Mammary epithelial cell (primary cell): ENCODE measurements at places on chromosomes 6 and 20. TPM values are rescaled to one million over a fixed set of nuclear protein-coding genes. Genes with fewer than 3 reads are reported as not detected.

GRCh38 chr6:113632220-113632864 is 224.8 kb upstream of the MARCKS start:
- peak; percentile 99 for DNase-seq

DNA sequence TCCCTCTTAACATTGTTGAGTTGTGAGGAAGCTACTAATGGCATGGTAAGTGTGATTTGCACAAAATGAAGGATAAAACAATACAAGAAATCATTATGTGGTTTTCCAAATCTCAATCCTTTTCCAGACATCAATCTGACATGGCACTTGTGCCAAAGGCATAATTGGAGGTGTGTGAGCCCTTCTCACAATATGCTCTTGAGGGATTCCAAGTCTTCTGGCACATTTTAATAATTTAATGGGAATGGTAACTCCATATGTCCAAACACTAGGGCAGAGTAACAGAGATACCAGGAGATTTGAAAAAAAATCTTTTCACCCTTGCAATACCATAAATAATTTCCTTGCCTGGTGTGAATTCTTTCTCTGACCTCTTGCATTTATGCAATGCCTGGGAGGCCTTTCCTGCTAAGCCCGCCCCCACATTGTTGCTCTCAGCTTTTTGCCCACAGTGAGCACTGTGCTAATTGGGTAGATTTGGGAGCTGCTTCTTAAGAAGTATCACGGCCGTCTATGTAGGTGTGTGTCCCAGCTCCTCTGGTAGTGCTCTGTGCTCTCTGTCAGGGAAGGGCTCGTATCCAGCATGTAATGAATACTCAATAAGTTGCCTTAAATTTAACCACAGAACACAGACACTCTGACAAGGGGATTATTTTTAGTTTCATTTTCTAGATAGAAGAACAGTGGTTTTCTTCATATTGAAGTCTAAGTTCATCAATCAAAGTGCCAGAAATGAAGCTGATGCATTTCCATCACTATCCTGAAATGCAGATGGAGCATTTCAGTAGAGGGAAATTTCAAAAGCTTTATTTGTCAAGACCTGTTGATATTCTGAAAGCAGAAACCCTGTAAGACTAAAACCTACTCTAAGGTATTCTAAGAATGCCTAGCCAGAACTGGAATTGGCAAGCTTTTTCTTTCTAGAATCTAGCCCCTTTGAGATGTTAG is 54.4 kb upstream of the CEP85L start:
- DNase-seq = peak; percentile 59

GRCh38 chr20:16612706-16613105 is 39.5 kb upstream of the KIF16B start:
- no peak for DNase-seq

SIRPD gene
- not detected for polyA plus RNA-seq

SDHAF4 gene
- 1.9 TPM for polyA plus RNA-seq

DNA sequence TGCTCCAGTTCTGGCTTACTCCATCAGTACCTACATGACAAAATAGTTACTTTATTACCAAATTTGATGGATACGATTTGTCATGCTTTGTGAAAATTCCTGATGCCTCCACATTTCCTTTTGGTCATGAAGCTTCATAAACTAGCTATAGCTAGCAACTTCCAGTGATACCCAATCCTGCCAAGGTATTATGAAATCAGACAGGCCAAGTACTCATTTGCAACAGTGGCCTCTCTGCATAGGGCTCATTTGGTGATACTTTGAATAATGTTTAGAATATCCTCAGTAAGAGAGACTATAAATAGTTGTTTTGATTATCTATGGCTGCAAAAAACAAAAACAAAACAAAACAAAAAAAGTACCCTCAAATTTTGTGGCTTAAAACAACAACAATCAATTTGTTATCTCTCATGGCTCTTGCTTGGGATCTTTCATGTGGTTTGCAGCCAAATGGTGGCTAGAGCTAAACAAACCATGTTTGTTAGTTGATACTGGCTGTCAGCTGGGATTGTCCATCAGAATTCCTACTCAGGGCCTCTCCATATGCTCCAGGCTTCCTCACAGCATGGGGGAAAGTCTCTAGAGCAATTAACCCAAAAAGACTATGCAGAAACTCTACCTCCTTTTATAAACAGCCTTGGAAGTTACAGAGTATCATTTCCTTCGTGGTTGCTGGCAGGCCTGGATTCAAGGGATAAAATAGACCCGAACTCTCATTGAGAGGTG is 10.1 kb upstream of the PRL start:
- no peak for DNase-seq

GRCh38 chr20:53274807-53275206 is 302.6 kb downstream of the TSHZ2 start:
- no peak for DNase-seq

GRCh38 chr20:2619961-2620595 is 32.4 kb upstream of the NOP56 start:
- peak; percentile 68 for DNase-seq

SDCBP2 gene
- 22.2 TPM for polyA plus RNA-seq

DNA sequence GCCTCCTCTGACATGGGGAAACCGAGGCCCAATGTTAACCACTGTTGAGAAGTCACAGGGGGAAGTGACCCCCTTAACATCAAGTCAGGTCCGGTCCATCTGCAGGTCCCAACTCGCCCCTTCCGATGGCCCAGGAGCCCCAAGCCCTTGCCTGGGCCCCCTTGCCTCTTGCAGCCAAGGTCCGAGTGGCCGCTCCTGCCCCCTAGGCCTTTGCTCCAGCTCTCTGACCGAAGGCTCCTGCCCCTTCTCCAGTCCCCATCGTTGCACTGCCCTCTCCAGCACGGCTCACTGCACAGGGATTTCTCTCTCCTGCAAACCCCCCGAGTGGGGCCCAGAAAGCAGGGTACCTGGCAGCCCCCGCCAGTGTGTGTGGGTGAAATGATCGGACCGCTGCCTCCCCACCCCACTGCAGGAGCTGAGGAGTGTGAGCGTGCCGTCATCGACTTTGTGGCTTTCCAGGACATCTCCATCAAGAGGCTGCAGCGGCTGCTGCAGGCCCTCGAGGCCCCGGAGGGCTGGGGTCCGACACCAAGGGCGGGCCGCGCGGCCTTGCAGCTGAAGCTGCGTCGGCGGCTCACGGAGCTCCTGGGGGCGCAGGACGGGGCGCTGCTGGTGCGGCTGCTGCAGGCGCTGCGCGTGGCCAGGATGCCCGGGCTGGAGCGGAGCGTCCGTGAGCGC is 1.6 kb downstream of the TNFRSF6B start:
- peak; percentile 29 for DNase-seq

- no peak for DNase-seq
These were observed 681.8 kb downstream of the PTPRT start for GRCh38 chr20:42507874-42508273.

GRCh38 chr20:41119614-41120561 is 17.5 kb upstream of the PLCG1 start:
- DNase-seq = no peak

SGK2 gene
- polyA plus RNA-seq = not detected

OPRM1 gene
- not detected for polyA plus RNA-seq

LAMP5 gene
- polyA plus RNA-seq = 0.02 TPM

DNA sequence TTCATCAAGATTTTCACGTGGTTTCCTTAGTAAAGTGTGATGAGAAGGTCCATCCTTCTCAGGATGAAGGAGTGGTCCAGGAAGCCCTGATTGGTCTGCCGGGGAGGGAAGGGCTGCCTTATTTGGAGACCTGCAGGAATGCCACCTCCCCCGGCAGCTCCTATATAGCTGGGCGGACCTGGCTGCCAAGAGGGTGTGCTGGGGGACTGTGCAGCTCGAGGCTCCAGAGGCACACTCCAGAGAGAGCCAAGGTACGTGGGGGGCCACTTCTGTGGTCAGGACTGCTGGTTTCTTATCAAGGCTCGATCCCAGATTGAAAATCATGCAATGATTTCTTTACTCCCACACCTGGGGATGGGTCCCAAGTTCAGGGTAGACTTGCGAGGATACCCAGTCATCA is at the start of gene PRND:
TSS of gene PRND (plus strand) at position 191 of the 400 bp plus-strand sequence. CDS start 2,643 bp downstream, outside the sequence.
- no peak for DNase-seq

GCLC gene
- 59.8 TPM for polyA plus RNA-seq

CLPSL2 gene
- not detected for polyA plus RNA-seq

- DNase-seq = peak; percentile 79
These were observed 10.6 kb downstream of the TAAR1 start for GRCh38 chr6:132648356-132648755.

AGPAT4 gene
- polyA plus RNA-seq = 5.6 TPM

BPIFB1 gene
- polyA plus RNA-seq = not detected

CRISP3 gene
- not detected for polyA plus RNA-seq

- no peak for DNase-seq
These were observed 225.0 kb downstream of the ALDH8A1 start for GRCh38 chr6:134724771-134725340.

ACAT2 gene
- polyA plus RNA-seq = 102 TPM

GRCh38 chr20:59259946-59260345 is 40.5 kb upstream of the EDN3 start:
- DNase-seq = no peak

GRCh38 chr6:168458101-168458500 is 17.1 kb downstream of the SMOC2 start:
- no peak for DNase-seq

- peak; percentile 50 for DNase-seq
These were observed 88.1 kb upstream of the STMND1 start for GRCh38 chr6:17013701-17014100.

DNA sequence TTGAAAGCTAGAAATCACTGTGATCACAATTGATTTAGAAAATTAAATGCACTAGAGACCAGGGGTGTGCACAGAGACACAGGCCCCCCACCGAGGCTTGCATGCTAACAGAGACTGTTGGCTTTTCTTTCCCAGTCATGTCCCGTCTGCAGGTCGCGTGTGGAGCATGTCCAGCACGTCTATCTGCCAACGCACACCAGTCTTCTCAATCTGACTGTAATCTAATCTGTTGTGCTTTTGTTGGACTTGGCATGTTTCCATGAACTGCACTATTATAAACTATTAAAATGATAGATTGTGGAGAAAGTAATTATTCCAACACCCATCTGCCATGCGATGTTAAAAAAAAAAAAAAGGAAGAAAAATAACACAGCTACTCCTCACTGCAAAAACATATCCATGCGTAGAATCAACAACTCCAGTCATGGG is 17.7 kb downstream of the MYLIP start:
- DNase-seq = no peak

- DNase-seq = no peak
These were observed 64.7 kb downstream of the ARHGAP18 start for GRCh38 chr6:129645106-129645829.

DNA sequence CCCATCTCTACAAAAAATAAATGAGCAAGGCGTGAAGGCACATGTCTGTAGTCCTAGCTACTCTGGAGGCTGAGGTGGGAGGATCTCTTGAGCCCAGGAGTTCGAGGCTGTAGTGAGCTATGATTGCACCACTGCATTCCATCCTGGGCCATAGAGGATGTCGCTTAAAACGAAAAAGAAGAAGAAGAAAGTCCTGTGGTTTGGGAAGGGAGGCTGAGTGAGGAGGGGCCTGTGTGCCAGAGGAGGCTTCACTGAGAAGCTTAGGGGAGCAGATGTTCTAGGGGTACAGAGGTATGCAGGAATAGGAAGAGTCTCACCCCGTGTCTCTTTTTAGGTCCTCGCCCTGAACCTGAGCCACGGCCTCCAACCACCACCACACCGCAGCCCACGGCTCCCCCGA is 4.2 kb downstream of the MMP9 start:
- no peak for DNase-seq

DNA sequence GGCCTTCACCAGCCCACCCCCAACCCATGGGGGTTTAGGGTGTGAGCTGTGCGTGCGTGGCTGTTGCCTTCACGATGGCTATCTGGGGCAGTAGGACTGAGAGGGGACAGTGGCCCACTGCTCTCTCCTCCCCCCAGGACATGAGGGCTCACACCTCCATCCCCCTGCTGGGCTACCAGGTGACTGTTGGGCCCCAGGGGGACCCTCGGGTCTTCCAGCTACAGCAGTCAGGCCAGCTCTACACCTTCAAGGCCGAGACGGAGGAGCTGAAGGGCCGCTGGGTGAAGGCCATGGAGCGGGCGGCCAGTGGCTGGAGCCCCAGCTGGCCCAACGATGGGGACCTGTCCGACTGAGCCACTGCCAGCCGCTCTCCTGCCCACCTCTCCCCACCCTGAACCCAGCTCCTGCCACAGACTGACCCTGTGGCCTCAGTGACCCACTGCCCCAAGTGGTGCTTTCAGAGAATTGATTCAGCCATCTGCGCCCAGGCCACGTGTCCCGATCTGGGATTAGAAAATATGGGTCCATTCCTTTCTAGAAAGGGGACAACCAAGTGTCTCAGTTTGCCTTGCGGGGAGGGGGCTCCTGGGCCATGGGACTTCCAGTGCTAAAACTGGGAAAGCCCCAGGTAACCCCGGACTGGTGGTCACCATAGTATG is 22.5 kb downstream of the FGD2 start:
- DNase-seq = no peak

PLTP gene
- 6.7 TPM for polyA plus RNA-seq

DNA sequence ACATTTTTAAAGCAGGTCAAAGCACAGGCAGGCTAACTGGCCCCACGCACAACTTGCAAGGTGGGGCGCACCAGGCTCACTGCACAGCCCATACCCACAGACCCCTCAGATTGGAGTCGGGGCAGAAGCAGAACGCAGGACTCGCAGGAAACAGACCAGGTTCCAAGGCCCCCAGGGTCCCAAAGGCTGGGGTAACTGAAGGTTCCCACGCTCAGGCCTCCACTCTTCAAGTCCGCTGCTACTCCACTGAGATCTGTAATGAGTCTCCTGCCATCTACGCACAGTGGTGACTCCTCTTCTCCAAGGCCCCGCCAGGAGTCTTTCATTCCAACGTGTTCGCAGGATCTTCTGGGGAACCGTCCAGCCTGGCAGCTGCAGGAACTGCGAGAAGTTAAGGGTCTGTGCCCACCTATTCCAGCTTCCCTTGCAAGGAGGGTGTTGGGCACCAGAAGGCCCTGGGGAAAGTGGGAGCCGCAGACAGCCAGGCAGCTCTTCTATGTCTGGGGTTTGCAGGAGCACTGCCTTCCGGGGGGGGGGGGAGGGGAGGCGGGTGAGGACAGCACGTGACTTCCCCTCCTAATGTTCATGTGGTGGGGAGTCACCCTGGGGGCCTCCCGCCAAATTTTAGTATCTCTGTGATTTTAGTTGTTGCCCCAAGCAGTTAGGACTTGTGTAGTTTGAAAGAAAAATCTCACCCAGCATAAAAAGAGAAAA is 2.0 kb upstream of the TAF4 start:
- DNase-seq = no peak

DNA sequence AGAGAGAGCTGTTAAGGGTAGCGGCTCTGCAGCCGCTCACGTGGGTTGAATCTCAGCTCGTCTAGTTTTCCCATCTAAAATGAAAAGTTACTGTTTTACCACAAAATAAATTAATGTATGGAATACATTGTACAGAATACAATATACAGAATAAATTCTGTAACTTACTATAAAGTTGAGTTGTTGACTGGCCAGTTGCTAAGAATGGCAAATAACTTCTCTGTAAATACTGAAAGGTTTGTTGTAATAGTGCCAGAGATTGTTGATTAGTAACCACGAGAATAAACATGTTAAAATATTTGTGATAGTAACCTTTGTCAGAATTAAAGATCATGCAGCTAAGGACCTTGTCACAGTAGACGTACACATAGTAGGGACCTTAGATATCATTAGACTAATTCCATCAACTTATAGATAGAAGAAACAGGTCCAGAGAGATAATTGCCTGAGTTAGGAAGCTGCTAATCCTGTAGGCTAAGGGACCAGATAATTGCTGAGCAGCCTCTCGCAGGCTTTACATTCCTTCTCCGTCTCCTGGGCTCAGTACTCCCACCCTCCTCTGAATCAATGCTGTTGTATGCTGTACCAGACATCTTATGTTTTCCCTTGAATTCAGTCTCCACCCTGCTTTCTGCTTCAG is 544 bp upstream of the NRM start:
- no peak for DNase-seq
